ENCODE measurements at places on chromosomes 1 and 21.
A peak's percentile ranks its signal among the peaks of the same experiment; 100 is the strongest.

GRCh38 chr21:44752671-44753235, 41.4 kb upstream of the TSPEAR start:
- peak; percentile 24 for DNase-seq

- DNase-seq = no peak
Measured at GRCh38 chr1:4407851-4408250, 246.6 kb upstream of the AJAP1 start.

DNA sequence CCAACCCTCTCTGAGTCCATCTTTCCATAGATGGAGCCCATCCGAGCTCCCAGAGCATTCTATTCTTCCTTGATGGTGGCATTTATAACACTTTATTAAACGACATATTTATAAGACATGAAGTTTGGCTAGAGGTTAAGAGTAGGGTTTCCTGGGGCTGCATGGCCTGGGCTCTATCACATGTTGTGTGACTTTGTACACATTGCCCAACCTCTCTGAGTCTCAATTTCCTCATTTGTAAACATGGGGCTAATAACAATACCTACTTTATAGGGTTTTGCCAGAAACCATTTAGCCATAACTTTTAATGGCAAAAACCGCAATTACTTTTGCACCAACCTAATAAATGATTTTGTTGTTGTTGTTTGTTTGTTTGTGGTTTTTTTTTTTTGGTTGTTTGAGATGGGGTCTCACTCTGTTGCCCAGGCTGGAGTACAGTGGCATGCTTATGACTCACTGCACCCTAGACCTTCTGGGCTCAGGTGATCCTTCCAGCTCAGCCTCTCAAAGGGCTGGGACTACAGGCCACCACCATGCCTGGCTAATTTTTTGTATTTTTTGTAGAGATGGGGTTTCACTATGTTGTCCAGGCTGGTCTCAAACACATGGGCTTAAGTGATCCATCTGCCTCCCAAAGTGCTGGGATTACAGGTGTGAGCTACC, 13.9 kb upstream of the ASAP3 start:
- peak; percentile 78 for DNase-seq

- no peak for DNase-seq
Measured at GRCh38 chr1:42930178-42931107, 28.2 kb downstream of the SLC2A1 start.

DNA sequence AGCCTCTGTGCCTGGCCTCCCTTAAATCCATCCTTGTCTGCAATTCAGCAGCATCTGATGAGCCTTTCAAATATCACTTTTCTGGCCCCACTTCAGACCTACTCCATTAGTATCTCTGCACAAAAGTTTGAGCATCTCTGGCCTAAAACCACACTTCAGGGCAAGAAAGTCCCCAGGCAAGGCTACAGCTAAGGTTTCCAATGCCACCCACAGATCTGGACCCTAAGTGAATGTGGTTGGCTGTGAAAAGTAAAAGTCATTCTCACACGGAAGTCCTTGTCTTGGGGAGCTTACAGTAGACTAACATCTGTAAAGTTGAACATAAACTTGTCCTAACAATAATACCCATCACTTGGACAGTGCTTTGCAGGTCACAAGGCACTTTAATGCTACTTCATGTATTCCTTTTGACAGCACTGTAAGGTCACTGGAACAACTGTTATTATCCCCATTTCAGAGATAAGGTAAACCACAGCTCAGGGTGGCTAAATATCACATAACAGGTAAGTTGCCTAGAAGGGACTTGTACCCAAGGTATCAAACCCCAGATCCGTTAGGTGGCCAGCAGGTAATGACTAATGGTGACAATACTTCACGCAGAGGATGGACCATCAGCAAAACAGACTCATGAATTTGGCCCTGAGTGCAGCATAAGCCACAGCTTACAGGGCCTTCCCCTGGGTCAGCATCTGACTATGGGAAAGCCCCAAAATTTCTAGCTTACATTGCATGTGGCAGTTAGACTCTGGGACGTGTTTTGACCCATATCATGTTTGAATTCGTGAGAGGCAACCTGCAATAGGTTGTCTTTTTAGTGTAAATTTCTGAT, 356.0 kb downstream of the HHAT start:
- no peak for DNase-seq

- peak; percentile 61 for DNase-seq
Measured at GRCh38 chr1:239951511-239952140, 140.1 kb upstream of the FMN2 start.

DNA sequence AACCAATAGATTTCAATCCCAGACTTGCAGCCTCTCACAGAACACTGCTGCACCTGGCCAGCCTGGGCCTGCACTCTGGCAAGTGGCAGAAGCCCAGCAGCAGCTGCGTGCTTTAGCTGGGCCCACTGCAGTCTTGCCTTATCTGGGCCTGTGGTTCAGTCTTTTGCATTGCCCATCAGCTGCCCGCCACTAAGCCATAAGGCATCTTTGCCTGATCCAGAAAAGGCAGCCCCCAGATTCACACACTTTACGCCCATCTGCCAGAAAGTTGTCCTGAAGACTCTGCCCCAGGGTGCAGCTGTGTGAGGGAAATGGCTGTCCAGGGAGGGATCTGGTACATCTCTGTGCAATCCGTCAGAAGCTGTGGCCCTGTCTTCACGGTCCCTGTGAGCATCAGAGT, 217.0 kb downstream of the DNAH14 start:
- DNase-seq = no peak

GRCh38 chr1:38586993-38587646, 272.5 kb downstream of the RRAGC start:
- DNase-seq = peak; percentile 48

- DNase-seq = peak; percentile 64
Measured at GRCh38 chr21:38712071-38712470, 93.7 kb upstream of the ETS2 start.

DNA sequence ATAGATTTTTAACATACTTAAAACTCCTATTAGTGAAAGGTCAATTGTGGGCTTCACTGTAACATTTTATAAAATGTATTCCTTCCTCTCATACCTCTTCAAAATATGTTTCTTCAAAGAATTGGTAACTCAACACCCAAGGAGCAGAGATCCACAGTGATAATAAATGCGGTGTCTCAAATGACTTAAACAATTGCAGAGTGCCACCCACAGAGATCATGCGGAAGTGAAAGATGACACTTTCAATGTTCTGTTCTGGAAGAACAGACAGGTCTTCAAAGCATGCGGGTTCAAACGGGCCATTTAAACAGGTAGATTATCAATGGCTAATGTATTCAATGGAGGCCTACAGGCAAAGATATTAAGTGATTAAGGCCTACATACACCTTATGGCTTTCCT, 157.0 kb upstream of the GREM2 start:
- DNase-seq = no peak

DNA sequence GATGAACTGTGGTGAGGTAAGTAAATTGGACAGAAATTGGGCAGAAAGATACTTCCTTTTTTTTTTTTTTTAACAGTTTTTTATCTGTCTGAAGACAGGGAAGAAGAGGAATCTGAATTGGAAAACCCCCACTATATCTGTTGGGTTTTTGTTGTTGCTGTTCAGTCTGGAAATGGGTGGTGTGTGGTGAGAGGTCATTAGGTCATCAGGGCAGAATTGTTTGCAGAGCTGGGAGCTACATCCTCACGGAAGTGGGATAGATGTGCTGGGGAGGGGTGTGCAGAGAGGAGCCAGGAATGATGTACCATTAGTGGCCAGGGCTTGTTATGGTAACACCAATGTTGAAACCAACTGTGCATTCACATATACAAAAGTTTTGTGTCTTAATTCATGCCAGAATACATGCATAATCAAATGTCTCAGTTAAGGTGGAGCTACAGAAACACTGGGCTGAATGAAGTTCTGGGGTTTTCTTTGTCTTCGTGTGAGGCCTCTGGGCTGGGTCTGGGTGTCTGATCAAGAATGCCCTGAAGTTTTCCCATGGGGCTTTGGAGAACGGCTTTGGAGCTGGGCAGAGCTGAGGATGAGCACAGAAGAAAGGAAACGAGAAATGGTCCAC, 12.4 kb downstream of the USP25 start:
- DNase-seq = peak; percentile 45

GRCh38 chr21:14530592-14530991, 15.5 kb downstream of the SAMSN1 start:
- DNase-seq = peak; percentile 30

GRCh38 chr21:46081862-46082712, 15.8 kb upstream of the COL6A2 start:
- no peak for DNase-seq

GRCh38 chr1:21307663-21308305, 17.5 kb upstream of the ECE1 start:
- no peak for DNase-seq

All from inflammatory macrophage (primary cell).